ENCODE measurements at places on chromosomes 11 and 22.

- DNase-seq: no peak
Measured at GRCh38 chr11:91686281-91686680, 538.3 kb upstream of the FAT3 start.

- no peak for DNase-seq
Measured at GRCh38 chr22:42172773-42173172, 42.2 kb upstream of the CYP2D6 start.

GRCh38 chr11:133945087-133945974 is 11.4 kb downstream of the IGSF9B start:
- DNase-seq: no peak

DNA sequence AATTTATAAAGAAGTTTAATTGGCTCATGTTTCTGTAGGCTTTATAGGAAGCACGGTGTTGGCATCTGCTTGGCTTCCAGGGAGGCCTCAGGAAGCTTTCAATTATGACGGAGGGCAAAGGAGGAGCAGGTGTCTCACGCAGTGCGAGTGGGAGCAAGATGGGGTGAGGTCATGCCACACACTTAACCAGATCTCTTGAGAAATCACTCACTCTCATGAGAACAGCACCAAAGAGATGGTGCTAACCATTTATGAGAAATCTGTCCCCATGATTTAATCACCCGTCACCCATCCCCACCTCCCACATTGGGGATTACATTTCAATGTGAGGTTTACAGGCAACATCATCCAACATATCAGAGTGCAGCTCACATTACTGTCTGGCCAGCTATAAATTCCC is 103.5 kb downstream of the ARHGAP8 start:
- DNase-seq: no peak

GRCh38 chr11:128551058-128551457 is 36.3 kb downstream of the ETS1 start:
- DNase-seq: no peak

- no peak for DNase-seq
Measured at GRCh38 chr11:73143126-73143838, 1.2 kb upstream of the FCHSD2 start.

GRCh38 chr11:121557348-121557747 is 104.6 kb upstream of the SORL1-AS1 start:
- no peak for DNase-seq

GRCh38 chr11:124483422-124483821 is 37.9 kb upstream of the OR8B8 start:
- no peak for DNase-seq

- no peak for DNase-seq
Measured at GRCh38 chr11:93766504-93766903, 17.6 kb upstream of the MED17 start.

- DNase-seq: no peak
Measured at GRCh38 chr11:2777386-2777785, 77.6 kb upstream of the KCNQ1OT1 start.

DNA sequence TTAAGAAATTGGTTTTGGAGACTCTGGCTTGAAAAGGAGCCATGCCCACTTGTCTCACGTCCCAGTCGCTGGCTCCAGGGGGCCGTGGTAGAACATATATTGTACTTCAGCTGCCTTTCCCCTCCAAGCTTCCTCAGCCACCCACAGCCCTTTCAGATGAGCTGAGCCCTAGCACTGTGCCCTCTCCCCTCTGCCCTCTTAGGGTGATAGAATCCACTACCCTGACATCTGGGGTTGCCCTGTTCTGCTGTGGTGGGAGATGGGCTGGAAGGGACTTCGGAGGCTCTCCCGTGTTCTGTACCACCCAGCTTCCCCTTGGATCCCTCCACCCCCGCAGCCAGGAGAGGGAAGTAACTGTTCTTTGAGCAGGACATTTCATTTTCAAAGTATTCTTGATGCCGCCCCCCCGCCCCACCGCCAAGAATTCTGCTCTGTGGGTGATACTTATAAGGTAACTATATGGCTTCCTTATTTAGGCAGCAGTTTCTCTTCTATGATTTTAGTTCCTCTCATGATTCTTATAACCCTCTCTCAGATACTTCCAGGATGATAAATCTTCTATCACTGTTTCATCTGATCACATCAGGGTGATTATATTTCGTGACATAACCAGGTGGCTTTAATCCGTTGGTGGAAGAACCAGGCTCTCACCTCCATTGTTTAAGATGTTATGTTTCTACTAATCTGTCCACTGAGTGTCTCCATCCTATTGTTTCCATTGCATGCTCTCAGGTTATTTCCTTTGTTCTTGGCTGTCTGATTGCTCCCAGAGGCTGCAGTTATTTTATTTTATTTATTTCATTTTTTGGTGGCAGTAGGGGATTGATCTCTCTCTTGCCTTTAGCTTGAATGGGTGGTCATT is 24.1 kb downstream of the ZBTB16 start:
- DNase-seq: no peak

DNA sequence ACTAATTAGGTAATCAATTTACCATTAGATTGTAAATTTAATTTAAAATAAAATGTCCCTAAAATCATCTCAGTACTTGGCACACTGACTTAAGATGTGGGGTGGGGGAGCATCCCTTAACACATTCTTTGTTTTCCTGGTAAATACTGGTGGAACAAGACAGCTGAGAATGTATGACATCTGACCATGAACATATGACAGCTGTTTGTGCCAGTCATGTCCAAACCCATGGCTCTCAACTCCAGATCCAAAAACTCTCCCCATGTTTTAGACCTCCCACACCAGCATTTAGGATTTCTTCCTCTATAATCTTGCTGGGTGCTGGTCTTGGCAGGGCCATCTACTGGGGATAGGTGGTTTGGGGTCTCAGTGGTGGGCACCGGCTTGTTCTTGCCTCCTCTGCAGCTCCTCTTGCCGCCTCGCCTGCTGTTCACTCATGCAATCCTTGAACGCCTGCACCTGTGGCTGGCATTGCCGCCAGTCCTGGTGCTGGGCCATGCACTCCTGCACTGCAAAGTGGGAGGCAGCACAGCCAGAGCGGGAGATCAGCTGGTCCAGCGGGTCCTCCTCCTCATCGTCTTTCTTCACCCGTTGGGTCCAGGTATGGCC is 3.8 kb downstream of the COA4 start:
- DNase-seq: no peak

- DNase-seq: no peak
Measured at GRCh38 chr11:76073724-76074123, 132.6 kb downstream of the WNT11 start.

- no peak for DNase-seq
Measured at GRCh38 chr11:86537541-86538222, 134.7 kb downstream of the ME3 start.
